Vagina (tissue), 2 donors: ENCODE measurements at places on chromosomes 5 and 9.

- H3K27ac ChIP-seq, result no peak overlapping the region
- H3K27me3 ChIP-seq, result no peaks in the 10 kb centered on the region
- DNase-seq, result no peak
Measured at GRCh38 chr9:90943341-90943740, 141.7 kb downstream of the SYK start.

- no peaks in the 10 kb centered on the region for H3K27me3 ChIP-seq
- H3K4me1 ChIP-seq, result peaks cover 43% of the 10 kb centered on the region
- no peaks in the 10 kb centered on the region for H3K36me3 ChIP-seq
- H3K27ac ChIP-seq, result peak within 1 kb of the TSS; percentile 77
Measured at GRCh38 chr9:89497978-89498851, at the start of gene SEMA4D. SEMA4D (minus strand) TSS chr9:89498113; CDS start chr9:89405456, 92,657 bp downstream.

GRCh38 chr9:109087795-109088194, 32.0 kb downstream of the TMEM245 start:
- H3K36me3 ChIP-seq, result peaks cover 50% of the 10 kb centered on the region
- H3K4me1 ChIP-seq, result no peaks in the 10 kb centered on the region
- no peak overlapping the region for H3K27ac ChIP-seq
- no peak for DNase-seq
- H3K27me3 ChIP-seq, result no peaks in the 10 kb centered on the region
- no peak overlapping the region for H3K4me3 ChIP-seq

- peak; percentile 27 for DNase-seq
- no peak overlapping the region for H3K27ac ChIP-seq
- no peaks in the 10 kb centered on the region for H3K36me3 ChIP-seq
- H3K27me3 ChIP-seq, result no peaks in the 10 kb centered on the region
- no peak overlapping the region for H3K4me3 ChIP-seq
Measured at GRCh38 chr5:6404129-6404528, 25.8 kb upstream of the MED10 start.

DNA sequence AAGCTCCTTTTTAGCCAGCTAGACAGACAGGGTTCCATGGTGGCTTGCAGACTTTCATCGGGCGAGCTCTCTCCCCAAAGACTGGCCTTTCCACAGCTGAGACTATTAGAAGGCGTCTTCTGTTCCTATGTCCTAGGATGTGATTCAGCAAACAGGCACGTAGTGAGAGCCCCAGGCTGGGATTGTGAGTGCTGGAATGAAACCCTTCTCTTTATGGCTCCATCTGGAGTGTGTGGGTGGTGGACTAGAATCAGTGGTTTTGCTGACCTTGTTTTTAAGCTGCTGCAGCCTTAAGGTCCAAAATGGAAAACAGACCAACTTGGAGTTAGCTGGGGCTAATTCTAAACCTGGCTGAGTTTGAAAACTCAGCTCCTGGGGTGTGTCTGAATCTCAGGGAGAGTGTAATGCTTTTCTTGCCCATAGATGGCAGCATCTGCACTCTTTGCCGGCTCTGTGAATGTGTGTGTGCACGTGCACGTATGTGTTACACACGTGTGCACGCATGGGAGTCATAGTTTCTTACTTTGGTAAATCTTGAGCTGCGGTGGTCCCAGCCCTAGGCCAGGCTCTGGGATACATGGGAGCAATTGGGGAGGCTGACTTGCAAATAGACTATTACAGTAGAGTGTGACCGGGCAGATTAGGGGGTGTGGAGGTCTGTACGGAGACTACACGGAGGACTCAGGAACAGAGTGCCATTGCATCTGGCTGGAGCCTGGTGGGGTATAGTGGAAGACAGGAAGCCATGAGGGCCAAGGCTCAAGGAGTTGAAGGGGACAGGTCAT, 10.7 kb downstream of the GSN start:
- H3K36me3 ChIP-seq, result no peaks in the 10 kb centered on the region
- peaks cover 95% of the 10 kb centered on the region for H3K4me1 ChIP-seq
- peak overlapping the region; percentile 97 for H3K27ac ChIP-seq
- H3K27me3 ChIP-seq, result no peaks in the 10 kb centered on the region
- peak overlapping the region; percentile 22 for H3K4me3 ChIP-seq

GRCh38 chr5:73302797-73303147, 129.8 kb downstream of the TMEM174 start:
- no peak overlapping the region for H3K4me3 ChIP-seq
- H3K27ac ChIP-seq, result no peak overlapping the region
- H3K4me1 ChIP-seq, result peaks cover 24% of the 10 kb centered on the region
- no peaks in the 10 kb centered on the region for H3K36me3 ChIP-seq

DNA sequence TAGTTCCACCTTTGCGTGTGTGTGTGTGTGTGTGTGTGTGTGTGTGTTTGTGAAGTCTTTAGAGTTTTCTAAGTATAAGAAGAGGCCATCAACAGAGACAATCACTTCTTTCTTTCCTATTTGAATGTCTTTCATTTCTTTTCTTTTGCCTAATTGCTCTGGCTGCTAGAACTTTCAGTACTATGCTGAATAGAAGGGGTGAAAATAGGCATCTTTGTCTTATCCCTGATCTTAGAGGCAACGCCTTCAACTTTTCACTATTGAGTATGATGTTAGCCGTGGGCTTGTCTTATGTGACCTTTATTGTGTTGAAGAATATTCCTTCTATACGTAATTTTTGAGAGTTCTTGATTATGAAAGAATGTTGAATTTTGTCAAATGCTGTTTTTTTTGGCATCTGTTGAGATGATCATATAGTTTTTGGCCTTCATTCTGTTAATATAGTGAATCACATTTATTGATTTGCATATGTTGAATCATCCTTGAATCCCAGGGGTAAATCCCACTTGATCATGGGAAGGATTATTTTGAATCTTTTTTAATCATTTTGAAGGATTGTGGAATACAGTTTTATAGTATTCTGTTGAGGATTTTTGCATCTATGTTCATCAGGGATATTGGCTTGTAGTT, 134.8 kb upstream of the CD180 start:
- H3K27ac ChIP-seq, result no peak overlapping the region
- no peak overlapping the region for H3K4me3 ChIP-seq
- no peaks in the 10 kb centered on the region for H3K36me3 ChIP-seq
- DNase-seq, result no peak
- no peaks in the 10 kb centered on the region for H3K4me1 ChIP-seq
- H3K27me3 ChIP-seq, result no peaks in the 10 kb centered on the region
